ENCODE measurements at places on chromosomes 5 and 9.
A peak's percentile ranks its signal among the peaks of the same experiment; 100 is the strongest.

DNA sequence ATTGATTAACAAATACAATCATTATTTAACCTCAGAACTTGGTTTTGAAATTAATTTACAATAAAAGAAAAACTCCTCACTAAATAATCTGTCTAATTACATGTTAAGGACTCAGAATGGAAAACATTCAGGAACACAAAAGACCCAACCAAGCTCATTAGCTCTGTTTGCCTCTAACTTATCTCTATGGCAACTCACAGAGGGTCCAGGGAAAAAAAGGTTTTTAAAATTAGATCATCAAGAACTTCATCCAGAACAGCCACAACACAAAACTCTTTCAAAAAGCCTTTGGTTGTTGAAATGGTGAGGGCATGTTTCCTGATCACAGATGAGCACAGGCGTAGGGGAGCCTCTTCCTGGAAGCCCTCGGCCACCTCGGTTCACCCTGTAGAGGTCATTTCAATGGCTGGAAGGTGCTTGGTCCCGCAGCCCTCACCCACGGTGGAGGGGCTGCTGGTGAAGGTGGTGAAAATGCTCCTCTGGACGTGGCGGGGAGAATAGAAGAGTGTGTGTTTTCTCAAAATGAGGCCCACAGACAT, 17.2 kb upstream of the TCF7 start:
- no peak for DNase-seq

DNA sequence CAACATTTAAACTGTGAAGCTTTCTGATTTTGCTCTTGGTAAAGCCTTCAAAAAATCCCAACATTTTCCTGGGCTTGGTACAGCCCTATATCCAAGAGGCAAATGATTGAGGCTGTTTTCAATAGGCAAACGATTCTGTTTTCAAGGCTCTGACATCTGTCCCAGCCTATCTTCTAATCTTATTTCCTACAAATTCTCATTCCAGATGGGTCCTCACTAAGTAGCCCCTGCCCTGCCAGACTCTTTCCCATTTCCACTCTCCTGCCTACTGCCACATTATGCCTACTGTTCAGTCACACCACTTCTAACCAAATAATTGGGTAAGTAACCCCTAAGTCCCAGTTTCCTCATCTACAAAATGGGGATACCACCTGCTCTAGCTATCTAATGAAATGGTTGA, 3.5 kb downstream of the GBA2 start:
- DNase-seq: no peak

GRCh38 chr5:96248131-96248530, 184.9 kb downstream of the PCSK1 start:
- no peak for DNase-seq

- DNase-seq: peak; percentile 31
Measured at GRCh38 chr5:95715799-95716461, 15.2 kb upstream of the RHOBTB3 start.

DNA sequence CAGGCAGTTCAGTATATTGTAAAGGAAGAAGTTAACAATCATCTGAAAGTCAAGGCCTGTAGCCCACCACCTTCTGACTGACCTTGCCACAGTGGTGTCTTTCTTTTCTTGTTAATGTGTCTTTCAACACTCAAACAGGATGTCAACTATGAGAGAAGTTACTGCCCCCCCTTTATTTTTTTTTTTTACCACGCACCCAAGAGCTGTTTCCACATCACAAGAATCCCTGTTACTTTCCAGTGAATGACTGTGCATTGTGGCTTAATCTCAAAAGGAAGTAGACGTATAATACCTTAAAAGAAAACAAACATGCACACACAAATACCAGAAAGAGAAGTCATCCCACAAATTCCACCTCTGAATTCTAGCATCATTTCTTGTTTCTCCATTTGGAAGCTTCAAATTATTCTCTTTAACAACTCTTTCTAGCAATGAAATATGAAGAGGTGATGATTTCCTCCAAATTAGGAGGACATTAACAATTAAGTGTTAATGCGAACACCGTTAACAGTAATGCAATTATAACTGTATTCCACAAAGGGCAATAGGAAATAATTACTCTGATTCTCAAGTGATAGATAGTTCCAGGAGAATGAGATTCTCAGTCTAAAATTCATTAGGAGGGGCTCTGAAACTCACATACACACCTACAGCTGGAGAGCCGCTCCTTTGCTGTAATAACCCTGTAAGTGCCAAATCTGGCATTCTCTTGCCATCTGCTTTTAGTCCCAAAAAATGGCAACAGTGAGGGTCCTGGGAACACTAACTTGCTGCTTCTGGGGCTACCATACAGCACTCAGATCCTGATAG, 201.0 kb downstream of the EFNA5 start:
- peak; percentile 85 for DNase-seq

DNA sequence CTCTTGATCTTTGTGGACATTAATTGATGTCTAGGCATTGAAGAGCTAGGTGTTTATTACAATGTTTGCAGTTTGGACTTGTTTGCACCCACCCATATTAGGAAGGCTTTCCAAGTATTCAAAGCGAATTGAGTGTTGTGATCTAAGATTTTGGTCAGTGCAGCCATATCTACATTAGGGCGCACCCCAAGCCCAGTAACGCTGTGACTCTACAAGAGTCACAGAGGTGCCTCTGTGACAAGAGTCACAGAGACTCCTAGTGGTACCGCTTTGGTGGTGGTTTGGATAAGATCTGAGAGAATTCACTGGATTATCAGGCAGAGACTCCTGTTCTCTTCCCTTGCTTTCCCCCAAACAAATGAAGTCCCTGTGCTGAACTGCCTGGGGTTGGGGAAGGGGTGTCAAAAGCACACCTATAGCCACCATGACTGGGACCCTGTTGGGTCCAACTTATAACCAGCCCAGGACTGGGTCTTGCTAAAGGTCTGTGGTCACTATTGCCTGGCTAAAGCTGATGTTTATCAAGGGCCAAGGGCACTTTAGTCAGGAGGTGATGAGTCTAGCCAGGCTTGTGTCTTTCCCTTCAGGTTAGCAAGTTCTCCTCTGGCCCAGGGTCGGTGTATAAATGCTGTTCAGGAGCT, 114.1 kb upstream of the RIOK2 start:
- DNase-seq: no peak

DNA sequence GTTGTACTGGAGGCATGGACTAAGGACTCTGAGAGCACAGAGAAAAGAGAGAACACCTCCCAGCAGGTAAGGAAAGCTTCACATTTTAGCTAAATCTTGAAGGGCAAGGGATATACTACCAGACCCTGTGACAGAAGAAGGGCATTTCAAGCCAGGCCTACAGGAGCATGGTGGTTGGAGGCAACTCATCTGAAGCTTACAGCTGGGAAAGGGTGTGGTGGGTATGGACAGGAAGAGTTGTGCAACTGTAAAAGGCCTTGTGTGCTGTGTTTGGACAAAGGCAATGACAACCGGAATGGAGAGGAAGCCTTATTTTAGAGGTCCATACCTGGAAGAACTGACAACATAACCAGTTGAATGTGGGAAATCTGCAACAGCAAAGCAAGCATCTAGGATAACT, 31.2 kb downstream of the NIPSNAP3B start:
- DNase-seq: no peak

DNA sequence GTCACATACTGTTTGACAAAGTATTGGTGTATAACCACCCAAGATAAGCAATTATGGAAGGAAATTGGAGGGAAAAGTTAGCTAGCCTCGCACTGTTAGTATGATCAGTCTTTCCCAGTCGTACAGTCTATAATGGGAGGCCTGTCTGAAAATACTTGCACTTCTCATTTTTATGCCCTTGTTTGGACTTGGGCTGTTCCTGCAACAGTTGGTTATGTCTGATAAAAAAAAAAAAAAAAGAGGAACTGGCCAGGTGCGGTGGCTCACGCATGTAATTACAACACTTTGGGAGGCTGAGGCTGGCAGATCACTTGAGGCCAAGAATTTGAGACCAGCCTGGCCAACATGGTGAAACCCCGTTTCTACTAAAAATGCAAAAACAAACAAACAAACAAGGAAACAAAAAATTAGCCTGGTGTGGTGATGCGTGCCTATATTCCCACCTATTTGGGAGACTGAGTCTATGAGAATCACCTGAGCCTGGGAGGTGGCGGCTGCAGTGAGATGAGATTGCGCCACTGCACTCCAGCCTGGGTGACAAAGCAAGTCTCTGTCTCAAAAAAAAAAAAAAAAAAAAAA, 58.3 kb upstream of the ANKRD33B start:
- DNase-seq: no peak

GRCh38 chr5:143217065-143217803, 186.3 kb downstream of the NR3C1 start:
- no peak for DNase-seq

GRCh38 chr5:130424341-130424740, 520.1 kb downstream of the CHSY3 start:
- no peak for DNase-seq

DNA sequence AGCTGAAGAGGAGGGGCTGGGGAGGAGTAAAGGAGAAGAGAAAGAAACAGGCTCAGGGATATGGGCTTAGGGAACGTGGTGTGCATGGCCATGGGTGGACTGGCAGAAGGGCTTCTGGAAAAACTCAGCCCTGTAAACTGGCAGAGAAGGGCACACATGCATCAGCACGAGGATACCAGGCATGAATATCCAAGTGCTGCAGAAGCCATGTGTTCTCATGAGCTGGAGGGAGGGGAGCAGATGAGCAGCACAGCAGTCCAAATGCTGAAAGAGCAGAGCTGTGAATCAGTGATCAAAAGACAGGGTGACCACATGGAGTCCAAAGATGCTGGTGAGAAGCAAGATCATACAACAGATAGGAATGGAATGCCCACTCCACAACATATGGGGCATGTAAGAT, 72.3 kb downstream of the SEMA5A start:
- no peak for DNase-seq

DNA sequence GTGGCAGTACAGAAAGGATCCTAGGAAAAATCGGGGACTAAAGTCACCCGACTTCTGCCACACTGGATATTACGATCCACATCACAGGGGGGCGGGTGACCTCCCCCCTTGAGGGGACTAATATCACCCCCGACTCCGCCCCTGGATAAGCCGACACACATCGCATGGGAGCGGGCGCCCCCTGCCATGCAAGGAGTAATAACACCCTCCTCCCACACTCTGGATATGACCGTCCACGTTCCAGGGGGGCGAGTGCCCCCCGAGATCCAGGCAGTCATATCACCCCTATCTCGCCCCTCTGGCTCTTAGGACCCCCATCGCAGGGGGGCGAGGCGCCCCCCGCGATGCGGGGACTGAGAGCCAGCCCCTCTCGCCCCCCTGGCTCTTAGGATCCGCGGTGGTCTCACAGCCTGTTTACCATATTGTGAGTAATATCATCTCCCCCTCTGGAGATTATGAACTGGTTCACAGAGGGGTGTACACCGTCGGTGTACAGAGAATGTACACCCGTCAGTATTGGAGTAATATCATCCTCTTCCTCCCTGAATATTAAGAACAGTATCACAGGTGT, 423.0 kb downstream of the DIRAS2 start:
- no peak for DNase-seq

DNA sequence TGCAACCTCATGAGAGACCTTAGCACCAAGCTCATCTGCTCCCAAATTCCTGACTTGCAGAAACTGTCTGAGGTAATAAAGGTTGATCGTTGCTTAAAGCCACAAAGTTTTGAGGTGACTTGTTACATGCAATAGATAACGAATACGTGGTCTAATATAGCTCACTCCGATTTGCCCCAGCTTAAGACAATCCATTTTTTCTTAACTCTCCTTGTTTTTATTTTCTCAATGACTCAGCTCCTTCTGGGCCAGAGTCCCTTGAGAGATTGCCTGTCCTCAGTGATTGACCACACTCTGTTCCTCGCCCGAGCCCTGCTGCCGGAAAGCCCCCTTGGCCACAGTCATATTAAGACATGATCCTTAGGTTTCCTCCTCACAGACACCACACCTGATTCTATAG, 63.7 kb upstream of the FANCC start:
- DNase-seq: no peak

GRCh38 chr5:93557021-93557604, 23.9 kb downstream of the NR2F1-AS1 start:
- no peak for DNase-seq

- DNase-seq: no peak
Measured at GRCh38 chr5:378976-379742, 57.6 kb downstream of the AHRR start.

DNA sequence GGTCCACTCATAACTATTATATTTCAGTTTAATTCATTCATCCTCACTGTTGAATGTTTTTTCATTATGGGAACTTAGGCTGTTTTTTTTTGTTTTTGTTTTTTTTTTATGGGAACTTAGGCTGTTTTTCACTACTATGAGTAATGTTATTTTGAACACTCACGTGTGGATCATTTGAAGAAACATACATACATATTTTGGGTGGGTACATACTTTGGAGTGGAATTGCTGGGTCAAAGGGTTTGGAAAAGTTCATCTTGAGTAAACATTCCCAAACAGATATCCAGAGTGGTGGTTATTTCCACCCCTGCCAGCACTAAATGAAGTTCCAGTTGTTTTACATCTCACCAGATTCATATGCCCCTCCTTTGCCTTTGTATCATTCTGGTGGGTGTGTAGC, 584.4 kb downstream of the PSAT1 start:
- no peak for DNase-seq

DNA sequence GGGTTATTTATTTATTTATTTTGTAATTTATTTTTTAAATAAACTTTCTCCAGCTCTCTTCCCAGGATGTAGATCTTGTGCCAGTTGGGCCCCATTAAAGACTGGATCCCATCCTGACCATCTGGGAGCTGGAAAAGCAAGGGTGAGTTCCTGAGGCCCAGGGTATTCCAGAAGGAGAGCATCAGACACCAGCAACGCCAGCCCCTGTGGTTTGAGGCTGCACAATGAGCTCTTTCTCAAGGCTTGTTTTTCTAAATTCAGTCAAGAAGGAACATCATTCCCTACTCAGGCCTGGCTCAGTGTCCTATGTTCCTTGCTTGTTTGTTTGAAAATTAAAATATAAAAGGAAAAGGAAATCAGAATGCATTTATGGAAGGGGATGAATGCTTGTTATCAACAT, 313.3 kb downstream of the EBF1 start:
- no peak for DNase-seq

DNA sequence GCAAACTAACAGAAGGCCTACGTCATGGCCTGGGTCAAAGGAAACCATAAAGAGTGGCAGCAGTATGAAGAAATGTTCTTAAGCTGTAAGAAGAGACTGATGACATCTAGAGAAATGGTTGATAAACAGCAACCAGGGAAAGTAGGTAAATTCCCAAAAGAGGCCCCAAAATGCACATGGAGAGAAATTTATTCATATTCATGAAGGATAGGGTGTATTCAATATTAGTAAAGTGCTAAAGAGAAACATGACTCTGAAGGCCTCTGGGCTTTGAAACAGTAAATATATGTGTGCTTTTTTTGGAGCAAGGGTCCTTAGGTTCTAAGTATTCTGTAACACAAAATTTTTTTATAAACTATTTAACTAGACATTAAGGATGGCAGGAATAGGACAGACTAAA, 149.7 kb upstream of the GRIA1 start:
- no peak for DNase-seq

DNA sequence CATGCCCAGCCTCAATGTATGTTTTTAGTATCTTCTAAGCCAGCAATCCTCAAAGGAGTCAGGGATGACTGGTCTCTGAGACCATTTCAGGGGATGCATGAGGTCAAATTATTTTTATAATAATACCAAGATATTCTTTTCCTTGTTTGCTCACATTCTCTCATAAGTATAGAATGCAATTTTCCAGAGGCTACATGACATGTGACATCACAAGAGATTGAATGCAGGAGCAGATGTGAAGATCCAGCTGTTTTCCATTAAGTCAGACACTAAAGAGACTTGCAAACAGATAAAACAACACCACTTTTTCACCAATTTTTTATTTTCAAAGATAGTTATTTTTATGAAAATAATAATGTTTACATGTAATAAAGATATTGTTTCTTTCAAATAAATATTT, 22.0 kb upstream of the FREM1 start:
- DNase-seq: no peak

GRCh38 chr9:134066913-134067851, 644 bp downstream of the BRD3 start:
- no peak for DNase-seq

Data from epithelial cell of prostate (primary cell).